ENCODE measurements at places on chromosomes 3 and 15.

- no peak for DNase-seq
Observed at GRCh38 chr3:170784406-170784805, 85.6 kb downstream of the RPL22L1 start.

DNA sequence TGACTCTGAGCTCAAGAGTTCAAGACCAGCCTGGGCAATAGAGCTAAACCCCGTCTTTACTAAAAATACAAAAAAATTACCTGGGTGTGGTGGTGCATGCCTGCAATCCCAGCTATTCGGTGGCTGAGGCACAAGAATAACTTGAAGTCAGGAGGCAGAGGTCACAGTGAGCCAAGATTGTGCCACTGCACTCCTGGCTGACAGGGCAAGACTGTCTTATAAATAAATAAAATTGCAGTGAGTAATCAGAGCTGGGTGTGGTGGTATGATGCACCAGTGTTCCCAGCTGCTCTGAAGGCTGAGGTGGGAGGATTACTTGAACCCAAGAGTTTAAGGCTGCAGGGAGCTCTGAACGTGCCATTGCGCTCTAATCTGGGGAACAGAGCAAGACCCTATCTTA is 55.9 kb upstream of the GCNT3 start:
- no peak for DNase-seq

DNA sequence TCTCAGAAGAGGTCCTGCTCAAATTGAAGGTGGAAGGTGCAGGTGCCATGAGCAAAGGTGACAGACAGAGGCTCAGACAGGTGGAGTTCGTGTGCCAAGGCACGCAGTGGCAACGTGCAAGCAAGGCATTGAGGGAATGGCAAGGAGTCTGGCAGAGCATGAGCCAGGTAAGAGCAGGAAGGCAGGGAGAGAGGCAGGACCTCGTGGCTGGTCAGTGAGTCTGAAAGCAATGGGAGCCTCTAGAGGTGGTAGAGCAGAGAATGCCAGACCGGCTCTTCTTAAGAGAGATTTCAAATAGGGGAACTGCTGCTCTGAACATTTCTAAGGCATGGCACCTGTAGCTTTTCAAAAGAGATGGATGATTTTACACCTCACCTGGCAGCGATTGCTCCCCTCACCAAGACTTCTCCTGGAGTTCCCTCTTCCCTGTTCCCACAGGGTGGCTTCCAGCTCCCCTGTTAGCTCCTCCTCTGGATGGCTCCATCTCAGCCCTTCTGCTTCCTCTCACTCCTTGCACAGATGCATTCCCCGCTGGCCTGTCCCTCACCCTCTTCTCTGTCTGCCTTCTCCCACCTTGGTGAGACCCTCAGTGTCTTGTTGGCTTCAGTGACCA is 2.7 kb downstream of the MYO5C start:
- DNase-seq, result no peak

- no peak for DNase-seq
Observed at GRCh38 chr3:195063581-195064193, 207.3 kb downstream of the XXYLT1 start.

DNA sequence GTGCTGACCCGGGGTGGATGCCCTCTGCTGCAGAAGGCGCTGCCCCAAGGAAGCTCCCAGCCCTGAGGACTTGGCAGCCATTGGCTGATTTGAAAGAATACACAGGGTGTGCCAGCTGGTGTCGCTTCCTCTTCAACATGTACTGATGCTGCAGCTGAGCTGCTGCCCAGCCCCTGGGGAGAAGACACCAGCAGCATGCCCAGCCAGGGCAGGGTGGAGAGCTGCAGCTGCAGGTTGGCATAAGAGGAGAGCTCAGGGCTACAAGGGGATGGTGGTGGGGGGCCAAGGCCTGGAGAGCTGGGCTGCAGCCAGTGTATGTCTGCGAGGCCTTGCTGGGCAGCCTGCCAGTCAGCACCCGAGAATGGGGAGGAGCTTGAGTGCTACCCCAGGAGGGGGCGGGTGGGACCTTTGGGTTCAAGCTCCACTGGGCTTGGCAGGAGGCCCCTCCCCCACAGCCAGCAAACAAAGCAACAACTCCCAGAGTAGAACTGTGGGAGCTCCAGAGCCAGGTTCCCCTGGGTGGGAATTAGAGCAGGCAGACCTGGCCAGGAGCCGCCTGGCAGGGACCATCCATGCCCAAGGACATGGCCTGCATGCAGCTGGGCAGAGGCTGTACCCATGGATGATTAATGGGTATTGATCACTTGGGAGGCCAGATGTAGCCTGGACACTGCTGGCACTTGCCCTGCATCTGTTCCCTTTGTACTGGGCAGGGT is 9.2 kb upstream of the SEMA4B start:
- no peak for DNase-seq

GRCh38 chr3:54067055-54067698 is 55.2 kb upstream of the CACNA2D3 start:
- DNase-seq, result no peak

GRCh38 chr3:127276396-127276795 is 11.4 kb downstream of the PRR20G start:
- DNase-seq, result no peak

GRCh38 chr3:7207125-7207524 is 346.2 kb downstream of the GRM7 start:
- no peak for DNase-seq

DNA sequence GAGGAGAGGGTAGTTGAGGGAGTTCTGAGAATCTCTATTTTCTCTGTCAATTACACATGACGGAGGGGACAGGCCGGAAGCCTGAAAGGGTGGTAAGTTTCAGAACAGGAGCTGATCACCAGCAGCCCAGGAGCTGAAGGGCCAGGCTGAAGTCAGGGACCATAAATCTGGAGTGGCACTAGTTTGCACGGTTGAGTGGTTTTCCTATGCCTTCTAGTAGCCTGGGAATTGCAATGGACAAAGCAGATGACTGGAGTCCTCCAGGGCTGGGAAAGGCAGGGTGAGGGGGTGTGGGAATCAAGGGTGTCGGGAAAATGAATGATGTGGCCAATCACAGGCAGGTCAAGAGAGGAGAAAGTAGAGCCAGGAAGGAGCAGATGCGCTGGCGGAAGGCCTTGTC is 72.5 kb downstream of the MAGEF1 start:
- DNase-seq, result no peak

DNA sequence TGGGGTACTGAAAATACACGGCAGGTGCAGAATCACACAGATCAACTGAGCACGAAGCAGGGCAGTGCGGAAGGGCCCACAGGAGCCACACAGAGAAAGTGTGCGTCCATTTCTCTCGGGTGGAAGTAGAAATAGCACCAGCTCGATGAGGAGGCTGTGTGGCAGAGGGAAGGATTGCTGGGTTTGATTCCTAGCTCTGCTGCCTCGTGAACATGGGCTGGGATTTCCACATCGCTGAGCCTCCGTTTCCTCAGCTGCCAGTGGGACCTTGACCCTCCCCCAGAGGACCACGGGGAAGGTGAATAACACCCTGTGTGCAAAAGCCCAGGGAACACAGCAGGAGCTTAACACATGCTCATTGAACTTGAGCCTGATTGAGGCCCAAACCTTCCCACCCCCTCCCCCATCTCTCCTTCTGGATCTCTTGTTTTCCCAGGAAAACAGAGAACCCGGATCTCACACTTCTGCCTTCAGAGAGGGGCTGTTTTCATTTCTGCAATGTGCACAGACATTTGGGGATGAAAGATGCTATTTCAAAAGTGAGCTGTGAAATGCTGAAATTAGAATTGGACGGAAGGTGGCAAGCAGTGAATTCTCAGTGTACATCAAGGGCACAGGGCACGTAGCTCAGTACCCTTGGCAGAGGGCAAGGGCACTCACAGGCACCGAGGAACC is 38.4 kb downstream of the ABTB1 start:
- DNase-seq, result no peak

- DNase-seq, result no peak
Observed at GRCh38 chr3:112508261-112508660, 9.0 kb upstream of the BTLA start.

DNA sequence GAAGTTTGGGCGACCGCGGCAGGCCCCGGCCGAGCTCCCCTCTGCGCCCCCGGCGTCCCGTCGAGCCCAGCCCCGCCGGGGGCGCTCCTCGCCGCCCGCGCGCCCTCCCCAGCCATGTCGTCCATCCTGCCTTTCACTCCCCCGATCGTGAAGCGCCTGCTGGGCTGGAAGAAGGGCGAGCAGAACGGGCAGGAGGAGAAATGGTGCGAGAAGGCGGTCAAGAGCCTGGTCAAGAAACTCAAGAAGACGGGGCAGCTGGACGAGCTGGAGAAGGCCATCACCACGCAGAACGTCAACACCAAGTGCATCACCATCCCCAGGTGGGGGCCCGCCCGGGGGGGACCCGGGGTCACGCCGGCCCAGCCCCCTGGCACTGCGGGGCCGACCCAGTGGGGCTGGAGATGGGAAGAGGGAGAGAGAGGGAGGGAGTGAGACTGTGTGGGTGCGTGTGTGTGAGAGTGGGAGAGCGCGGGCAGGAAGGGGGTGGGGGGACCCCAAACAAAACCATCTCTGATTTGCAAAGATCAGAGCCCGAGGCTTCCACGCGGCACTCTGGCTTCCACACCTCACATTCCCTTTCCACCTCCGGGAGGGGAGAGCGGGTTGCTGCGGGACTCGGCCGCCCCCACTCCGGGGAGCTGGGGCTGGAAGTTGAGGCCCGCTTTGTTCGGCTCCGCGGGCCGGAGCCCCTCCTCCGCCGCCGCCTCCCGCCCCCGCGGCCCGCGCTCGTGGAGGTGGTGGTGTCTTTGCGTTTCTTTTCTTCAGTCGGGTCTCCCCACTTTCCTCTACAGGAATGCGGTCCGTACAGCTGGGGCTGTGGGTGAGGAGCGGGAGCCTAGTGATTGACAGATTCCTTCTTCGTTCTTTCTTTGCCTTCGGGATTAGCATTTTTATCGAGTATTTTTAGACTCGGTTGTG is 898 bp downstream of the SMAD3 start:
- DNase-seq, result no peak

- no peak for DNase-seq
Observed at GRCh38 chr15:50458348-50459112, 34.3 kb downstream of the USP8 start.

DNA sequence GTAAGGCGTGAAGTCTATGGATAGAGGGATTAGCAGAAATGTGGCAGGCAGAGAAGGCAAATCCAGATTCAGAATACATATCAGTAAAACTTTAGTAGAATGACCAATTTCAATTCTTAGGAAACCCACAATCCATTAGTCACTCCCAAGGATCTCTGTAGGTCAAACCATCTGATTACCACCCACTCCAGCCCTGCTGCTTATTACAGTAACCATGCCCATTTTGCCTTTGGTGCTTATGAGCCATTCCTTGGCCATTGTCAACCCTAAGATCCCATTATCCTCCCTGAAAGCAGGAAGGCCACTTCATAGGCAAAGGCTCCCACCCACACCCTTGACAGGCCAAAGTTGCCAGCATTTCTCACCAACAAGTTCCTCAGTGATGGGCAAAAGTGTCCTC is 5.1 kb upstream of the KLHL40 start:
- no peak for DNase-seq

- no peak for DNase-seq
Observed at GRCh38 chr15:61264986-61265385, 35.9 kb upstream of the RORA start.

DNA sequence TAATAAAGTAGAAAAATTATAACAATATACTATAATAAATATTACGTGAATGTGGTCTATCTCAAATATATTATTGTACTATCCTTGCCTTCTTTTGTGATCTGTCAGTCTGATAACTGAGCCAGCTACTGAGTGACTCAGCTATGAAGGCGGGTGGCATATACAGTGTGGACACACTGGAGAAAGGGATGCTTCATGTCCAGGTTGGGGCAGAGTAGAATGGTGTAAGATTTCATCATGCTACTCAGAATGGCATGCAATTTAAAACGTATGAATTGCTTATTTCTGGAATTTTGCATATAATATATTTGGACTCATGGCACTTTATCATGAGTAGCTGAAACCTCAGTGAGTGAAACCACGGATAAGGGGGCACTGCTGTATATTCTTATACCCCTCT is 172.9 kb upstream of the TBC1D5 start:
- DNase-seq, result no peak

DNA sequence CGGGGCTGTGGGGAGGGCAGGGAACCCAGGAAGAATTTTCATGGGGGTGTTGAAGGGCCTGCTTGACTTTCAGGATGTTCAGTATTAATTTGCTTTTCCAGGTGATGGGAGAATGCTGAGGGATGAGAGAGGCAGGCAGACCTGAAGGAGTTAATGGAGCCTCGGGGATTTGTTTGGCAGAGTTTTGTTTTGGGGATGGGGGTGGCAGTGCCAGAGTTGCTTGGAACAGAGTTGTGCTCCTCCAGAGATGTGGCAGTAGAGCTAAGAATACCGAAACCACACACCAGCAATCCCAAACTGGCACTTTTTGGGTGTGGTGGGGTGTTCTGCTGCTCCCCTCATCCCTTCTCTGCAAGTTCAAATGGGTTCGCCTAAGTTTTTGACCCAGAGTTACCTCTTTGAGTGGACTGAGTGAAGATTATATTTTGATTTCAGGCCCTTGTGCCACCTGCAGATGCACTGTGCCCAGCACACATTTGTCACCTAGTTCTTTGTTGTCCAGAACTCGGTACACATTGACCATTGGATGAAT is 1.6 kb downstream of the BOC start:
- no peak for DNase-seq

DNA sequence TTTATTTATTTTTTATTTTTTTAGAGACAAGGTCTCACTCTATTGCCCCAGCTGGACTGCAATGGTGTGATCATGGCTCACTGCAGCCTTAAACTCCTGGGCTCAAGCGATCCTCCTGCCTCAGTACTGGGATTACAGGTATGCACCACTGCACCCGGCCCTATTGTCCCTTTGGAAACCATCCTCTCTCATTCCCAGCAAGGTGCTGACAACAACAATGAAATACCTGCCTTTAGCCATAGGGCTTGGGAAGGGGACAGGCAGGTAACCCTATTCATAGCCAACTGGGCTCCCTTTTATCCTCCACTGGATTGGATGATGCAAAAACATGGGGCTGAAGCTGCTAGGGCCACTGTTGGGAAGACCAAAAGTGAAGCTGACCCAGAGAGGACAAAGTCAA is 43.1 kb downstream of the SCAP start:
- no peak for DNase-seq

- no peak for DNase-seq
Observed at GRCh38 chr15:41018534-41018933, 65.3 kb downstream of the CHAC1 start.

Data from D721Med (cell line).